ENCODE measurements at places on chromosomes 5 and 9.

DNA sequence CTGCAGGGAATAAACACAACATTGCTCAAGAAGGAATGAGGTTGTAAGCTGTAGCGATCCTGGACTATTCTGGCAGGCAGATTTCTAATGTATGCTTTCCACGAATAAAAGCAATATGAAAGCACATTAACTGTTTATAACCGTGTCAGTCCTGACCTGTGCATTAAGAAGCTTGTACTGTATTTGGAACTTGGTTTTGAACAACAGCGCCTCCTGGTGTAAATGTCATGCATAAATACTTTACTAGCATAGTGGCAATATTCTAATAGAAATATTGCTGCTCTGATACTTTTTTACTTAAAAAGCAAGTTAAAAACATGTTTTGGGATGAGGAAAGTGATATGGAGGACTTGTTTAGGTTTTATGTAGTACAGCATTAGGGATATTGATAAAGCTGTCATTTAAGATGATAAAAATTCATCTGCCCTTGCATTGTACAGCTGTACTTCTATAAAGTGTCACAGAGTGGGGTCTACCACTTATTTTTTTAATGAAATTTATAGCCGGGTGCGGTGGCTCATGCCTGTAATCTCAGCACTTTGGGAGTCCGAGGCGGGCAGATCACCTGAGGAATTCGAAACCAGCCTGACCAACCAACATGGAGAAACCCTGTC lies 70.7 kb upstream of the GNE start:
- DNase-seq, result peak; percentile 29

DNA sequence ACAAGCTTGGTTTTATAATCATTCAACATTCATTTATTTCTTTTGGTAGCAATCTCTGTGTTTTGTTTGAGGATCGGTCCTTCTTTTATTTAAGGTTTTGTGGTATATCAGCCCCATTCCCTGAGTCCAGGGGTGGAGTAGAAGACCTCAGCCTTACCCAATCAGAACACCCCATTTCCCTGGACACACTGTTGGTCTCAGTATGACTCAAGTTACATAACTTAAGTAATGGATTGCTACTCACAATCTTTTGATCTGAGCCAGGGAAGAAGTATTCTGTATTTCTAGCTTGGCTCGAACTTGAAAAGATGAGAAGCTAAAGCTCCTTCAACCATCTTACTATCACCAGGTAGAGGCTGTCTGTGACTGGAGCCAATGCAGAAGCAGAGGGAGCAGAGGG lies 175.2 kb upstream of the HAPLN1 start:
- no peak for DNase-seq

GRCh38 chr5:73962801-73963425 lies 336.9 kb downstream of the ARHGEF28 start:
- no peak for DNase-seq

DNA sequence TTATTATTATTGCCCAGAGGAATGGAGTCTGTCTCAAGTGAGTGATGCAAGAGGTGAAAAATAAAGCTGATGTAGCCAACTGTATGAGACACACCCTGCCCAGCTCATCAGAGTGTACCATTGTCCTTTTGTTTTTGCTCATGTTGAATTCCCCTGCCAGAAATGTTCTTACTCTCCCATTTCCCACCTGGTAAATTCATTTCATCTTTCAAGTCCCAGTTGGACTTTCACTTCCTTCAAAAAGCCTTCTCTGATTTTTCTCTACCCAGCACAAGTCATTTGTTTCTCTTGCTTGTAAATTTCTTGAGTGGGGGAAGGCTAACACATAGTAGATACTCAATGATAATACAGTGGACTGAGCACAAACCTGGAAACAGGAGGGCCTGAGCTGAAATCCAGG lies 394.5 kb upstream of the ZNF462 start:
- DNase-seq, result no peak

- DNase-seq, result no peak
Measured at GRCh38 chr5:144011388-144011787, 159.1 kb downstream of the YIPF5 start.

DNA sequence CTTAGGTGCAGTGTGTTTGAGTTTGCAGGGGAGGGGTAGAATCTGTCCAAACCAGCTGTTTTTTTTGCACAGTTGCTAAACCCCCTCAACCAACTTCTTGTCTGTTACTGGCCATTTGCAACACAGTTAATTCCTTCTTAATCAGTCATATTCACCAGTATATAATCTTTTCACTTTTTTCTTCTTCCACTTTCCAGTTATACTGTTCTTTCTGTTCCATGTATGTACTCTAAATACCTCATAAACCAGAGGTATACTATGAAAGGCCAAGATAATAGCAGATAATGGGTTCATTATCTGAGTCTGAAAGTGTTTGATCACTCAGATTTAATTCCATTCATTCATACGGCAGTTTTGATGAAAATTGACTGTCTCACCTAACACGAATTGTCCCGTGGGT lies 11.1 kb downstream of the SMAD5 start:
- no peak for DNase-seq

GRCh38 chr5:149762958-149763630 lies 33.0 kb downstream of the PPARGC1B start:
- DNase-seq, result no peak

GRCh38 chr9:37946971-37947370 lies 43.0 kb upstream of the SLC25A51 start:
- no peak for DNase-seq

DNA sequence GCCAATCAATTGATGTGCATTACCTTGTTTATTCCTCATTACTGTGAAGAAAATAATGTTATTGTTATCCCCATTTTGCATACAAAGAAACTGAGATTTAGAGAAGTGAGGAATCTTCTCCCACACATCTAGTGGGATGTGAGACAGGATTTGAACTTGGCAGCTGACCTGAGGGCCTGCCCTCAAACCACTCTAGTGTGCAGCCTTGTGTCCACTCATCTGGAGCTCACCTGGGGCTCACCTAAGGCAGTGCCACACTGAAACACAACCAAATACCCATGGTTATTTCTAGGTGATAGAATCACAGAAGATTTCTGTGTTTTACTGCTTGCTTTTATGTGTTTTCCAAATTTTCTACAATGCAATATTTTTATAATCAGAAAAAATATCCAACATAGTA lies 94.7 kb upstream of the SAP30L start:
- DNase-seq, result no peak

- DNase-seq, result no peak
Measured at GRCh38 chr5:143176048-143176447, 227.4 kb downstream of the NR3C1 start.

- DNase-seq, result no peak
Measured at GRCh38 chr9:116493183-116493860, 193.8 kb upstream of the TRIM32 start.

DNA sequence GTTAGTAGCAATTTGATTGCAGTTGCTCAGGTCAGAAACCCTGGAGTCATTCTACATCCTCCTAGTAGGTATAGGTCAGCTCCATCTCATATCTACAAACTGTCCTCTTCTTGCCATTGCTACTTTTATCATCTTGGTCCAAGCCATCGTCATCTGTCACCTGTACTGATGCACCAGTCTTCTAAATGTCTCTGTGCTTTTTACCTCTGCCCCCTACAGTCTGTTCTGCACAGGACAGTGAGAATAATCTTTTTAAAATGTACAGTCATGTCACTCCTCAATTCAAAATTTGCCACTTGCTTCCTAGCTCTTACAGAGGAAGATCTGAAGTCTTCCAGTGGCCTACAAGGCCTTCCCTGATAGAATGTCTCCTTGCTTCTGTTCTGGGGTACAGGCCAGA lies 6.8 kb downstream of the NNT start:
- DNase-seq, result no peak

DNA sequence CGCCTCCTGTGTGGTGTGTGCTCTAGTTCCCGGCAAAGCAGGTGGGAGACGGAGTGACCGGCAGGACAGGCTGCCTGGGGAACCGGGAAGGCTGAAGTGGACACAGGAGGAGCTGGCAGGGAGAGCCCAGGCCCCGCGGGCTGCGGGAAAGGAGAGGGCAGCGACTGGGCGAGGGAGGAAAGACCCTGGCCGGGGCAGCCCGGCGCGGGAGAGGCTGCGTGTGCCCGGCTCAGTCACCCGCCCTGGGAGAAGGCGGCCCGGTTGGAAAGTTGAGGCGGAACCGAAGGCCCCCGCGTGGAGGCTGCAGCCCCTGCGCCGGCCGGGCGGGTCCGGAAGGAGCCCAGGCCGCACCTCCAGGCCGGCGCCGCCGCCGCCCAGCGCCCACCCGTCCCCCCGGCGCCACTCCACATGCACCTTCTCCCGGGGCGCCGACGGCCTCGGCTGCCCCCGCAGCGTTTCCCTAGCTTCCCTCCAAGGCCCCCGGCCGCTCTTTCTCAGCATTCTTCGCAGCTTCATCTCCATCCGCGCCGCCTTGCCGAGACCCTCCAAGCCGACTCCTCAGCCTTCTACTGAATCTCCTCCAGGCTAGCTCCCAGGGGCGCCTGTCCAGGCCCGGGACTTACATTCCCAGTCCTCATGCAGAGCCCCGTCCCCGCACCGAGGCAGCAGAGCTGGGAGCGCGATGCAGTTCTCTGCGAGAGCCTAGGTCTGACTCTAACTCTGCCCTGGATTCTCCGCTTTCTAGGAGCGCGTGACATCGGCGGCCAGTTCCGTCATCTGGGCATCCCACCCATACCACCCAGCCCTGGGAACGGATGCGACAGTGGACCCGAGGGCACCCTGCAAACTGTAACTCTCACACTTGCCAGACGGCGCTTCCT lies 152.0 kb downstream of the ERCC6L2 start:
- no peak for DNase-seq

- DNase-seq, result peak; percentile 41
Measured at GRCh38 chr9:35954942-35955546, 2.9 kb downstream of the OR2S2 start.

DNA sequence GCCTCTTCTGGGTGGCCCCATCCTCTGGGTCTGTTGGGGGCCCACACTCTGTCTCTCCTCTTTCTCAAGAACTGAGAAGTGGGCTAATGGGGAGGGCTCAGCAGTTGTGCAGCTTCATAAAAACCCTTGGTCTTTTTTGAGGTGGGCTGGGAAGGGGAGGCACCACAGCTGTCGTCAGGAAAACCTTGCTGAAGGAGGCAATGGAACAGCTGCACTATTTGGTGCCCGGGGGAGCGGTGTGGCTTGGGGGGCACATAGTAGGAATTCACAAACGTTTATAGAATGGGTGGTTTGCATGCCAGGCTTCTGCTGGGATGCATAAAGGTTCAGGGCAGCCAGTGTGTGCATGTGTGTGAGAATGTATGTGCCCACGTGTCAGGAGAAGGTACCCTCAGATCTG lies 3.2 kb upstream of the IER5L start:
- DNase-seq, result no peak

GRCh38 chr5:145568581-145568980 lies 266.6 kb downstream of the PRELID2 start:
- no peak for DNase-seq

- DNase-seq, result peak; percentile 5
Measured at GRCh38 chr5:116137544-116138378, 52.9 kb downstream of the COMMD10 start.

- DNase-seq, result no peak
Measured at GRCh38 chr9:136940526-136941230, 3.9 kb downstream of the FBXW5 start.

DNA sequence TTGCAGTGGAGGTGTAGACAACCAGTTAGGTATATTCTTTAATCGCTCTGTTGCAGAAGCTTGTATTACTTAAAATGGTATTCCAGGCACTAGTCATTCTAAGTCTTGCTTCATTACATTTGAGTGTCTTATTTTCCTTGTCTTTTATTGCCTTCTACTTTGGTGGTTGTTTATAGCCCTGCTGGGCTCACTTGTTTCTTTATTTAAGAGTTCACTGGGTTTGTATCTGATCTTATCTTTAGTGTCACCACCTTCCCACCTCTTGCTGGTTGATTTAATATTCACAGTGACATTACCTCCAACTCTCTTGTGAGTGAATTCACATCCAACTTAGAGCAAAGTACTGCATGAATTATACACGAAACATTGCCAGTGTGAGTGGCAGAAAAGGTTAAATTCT lies 83.6 kb upstream of the BNC2 start:
- no peak for DNase-seq

- DNase-seq, result no peak
Measured at GRCh38 chr5:136701191-136701590, 335.8 kb upstream of the TRPC7 start.

GRCh38 chr5:91499943-91500531 lies 116.9 kb upstream of the ARRDC3 start:
- DNase-seq, result peak; percentile 13

GRCh38 chr5:140443-140829 lies 48.5 kb downstream of the PLEKHG4B start:
- no peak for DNase-seq

GRCh38 chr9:105339849-105340248 lies 95.4 kb downstream of the SLC44A1 start:
- no peak for DNase-seq

DNA sequence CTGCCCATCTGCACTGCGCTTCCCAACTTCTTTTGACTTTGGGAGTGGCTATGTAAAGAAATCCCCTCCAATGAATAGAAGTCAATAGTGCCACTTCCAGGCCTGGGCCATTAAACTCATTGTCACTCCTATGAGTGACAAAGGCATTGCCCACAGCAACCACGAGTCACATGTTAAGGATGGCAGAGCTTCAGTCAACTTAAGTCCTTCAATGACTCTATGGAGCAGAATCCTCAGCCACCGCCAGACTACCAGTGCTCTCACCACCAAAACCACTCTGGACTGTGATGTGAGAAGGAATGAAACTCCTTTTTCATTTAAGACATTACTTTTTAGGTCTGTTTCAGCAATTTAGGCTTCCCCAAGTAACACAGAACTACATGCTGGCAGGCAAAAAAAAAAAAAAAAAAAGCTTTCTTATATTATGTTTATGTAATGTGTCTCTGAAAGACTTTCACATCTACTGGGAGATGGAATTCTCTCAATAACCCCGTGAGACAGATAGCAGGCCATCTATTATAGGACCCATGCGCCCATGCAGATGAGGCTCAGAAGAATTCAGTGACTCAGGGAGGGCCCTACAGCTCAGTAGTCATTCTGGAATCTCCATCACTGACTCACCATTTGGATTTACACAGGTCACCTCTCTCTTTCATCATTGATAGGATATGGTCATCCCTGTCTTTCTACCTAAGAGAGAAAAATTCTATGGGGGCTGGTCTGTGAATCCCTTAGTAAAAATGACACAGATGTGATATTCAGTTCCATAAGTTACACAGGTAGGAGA lies 180.5 kb downstream of the CEMIP2 start:
- no peak for DNase-seq

DNA sequence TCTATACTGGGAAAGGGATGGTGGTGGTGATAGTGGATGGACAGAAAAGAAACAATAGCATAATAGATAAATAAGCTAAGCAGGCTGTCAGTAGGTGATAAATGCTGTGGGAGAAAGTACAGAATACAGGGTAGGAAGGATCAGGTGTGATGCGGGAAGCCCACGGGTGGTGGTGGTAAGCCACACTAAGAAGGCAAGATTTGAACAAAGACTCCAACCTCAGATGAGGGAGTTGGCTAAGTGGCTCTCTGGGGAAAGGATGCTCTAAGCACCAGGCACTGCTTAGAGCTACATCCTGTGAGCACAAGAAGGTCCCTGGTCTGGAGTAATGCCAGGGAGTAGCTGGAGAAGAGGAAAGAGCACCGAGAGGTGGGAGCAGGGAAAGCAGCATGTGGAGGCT lies 151.6 kb upstream of the KLF9 start:
- no peak for DNase-seq
